ENCODE measurements at places on chromosomes 4 and X.

- no peak for DNase-seq
Measured at GRCh38 chrX:1455948-1456280, 3.2 kb upstream of the ASMTL start.

DNA sequence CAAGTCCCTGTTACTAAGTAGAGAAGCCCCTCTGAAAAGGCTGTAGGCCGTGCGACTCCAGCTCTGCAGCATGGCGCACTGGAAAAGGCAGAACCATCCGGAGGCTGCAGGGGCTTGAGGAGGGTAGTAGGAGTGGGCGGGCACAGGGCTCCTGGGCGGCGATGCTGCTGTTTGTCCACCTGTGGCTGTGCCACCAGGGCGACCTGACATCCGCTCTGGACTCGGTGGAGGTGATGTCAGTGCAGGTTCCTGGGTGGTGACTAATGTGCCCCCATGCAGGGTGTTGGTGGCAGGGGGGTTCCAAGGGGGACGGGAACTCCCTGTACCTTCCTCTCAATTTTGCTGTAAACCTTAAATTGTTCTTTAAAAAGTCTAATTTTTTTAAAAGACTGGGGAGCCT is 58.3 kb downstream of the PCGF3 start:
- DNase-seq = no peak

DNA sequence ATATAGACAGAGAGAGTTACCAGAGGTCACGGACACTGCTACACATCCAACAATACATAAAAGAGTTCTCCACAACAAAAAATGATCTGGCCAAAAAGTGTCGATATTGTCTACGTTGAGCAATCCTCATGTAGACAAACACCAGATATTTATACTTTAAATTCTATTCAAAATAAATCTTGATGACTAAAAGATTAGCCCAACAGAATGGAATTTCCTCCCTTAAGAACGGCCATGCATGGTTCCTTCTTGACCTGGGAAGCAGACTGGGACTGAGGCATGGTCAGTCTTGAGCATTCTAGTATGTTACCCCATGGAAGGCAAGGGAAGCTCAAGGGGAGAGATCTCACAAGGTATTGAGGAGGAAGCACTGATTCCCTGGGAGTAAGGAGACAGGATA is 43.5 kb downstream of the LHFPL1 start:
- no peak for DNase-seq

GRCh38 chr4:66923081-66923865 is 622.0 kb downstream of the CENPC start:
- DNase-seq = no peak

DNA sequence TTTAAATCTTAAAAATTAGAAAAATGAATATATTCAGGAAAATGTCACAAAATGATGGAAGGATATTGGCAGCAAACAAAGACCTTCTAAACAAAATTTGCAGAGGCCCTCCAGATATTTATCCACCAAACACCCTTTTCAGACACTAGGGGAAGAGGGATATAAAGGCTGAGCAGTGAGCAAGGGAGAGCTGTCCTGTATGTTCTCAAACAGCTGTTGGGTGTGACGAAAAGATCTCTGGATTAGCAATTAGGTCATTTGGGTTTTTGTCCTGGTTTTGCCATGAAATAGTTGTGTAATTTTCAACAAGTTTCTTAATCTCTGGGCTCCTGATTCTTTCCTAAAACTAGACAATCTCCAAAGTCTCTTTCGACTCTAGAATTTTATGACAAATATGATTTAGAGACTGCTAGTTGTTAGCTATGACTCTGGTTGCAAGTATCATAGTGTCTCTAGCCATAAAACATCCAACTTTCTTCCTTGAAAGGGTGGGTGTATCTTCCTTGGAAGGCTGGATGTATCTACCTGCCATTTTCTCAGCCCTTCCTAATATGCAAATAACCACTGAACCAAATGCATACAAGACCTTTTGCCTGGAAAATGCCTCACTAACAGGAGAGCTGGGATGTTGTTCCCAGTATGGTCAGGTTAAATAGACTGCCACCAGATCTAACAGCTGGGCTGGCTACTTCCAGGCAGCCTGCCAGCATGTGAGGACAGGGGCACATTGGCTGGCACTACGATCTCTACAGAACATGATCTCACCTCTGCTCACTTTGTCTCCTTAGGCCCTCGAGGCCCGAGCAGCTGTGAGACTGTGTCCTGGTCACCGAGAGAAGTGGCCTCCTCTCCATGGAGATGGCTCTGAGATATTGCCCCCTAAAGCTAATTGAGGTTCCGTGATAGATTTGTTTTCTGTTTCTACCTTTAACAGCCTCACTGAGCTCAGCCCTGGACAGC is 225.5 kb upstream of the JADE1 start:
- no peak for DNase-seq

DNA sequence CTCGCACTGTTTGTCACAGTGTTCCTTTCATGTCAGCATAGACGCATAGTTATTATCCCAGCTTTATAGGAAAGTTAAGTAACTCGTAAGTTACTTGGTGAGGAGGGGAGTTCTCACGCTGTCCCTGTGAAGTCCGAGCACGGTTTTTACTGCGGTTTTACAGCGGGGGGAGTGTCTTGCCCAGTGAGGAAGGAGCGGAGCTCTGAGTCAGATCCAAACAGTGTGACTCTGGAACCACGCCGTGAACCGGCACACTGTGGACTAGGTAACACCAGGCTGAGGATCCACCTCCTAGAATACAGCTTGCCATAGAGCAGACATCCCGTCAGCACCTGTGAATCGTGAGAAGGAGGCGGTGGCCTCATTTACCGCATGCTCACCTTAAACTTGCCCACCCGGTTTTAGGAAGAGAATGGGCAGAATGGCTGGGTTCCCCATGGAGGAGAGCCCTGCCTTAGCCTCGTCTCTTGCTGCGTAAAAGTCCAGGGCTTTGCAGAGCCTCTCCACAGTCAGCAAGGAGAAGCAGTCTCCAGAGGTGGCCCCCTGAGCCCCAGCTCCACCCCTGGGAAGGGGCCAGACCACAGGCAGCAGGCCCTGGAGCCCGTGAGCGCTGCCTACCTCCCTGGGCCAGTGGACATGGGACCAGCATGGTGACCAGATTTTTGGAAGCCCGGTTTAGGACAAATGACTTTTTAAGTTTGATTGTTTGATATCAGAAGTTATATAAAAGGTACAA is 40.2 kb upstream of the HGFAC start:
- no peak for DNase-seq

GRCh38 chr4:165404080-165404479 is 25.3 kb downstream of the CPE start:
- no peak for DNase-seq

DNA sequence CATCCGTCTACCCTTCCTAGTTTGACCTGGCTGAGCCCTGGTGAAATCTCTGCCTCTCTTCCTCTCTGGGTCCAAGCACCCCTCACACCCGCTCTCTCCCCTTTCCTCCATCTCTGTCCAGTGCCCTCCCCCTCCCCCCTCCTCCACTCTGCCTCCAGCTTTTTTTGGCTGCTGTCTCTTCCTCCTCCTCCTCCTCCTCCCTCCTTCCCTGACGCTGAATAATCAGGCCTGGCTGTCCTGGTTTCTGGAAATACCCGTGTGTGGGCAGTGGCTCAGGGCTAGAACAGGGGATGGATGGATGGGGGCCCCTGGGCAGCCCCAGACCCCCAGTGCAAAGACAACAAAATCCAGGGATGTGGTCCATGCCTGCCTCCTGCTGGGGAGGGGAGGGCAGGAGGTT is 4.7 kb upstream of the SYP start:
- DNase-seq = no peak

DNA sequence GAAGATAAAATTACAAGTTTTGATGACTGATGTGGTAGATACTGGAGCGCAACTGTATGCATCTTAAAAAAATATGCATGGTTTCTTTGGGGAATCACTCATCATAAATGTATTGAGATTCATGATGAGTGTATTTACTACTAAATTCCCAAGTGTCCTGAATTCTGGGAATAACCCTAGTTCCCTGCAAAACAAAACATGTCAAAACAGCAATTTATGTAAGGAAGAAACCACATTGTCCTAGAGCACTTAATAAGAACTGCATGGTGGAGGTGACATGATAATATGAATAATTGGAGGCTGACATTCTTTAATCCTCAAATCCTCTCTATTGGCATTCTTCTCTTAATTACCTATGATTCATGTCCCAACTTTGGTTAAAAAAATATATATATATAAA is 1804.7 kb downstream of the STIM2 start:
- no peak for DNase-seq

GRCh38 chrX:43969504-43970501 is 3.4 kb downstream of the NDP start:
- no peak for DNase-seq

- no peak for DNase-seq
Measured at GRCh38 chr4:48813964-48814363, 16.9 kb upstream of the OCIAD1 start.

DNA sequence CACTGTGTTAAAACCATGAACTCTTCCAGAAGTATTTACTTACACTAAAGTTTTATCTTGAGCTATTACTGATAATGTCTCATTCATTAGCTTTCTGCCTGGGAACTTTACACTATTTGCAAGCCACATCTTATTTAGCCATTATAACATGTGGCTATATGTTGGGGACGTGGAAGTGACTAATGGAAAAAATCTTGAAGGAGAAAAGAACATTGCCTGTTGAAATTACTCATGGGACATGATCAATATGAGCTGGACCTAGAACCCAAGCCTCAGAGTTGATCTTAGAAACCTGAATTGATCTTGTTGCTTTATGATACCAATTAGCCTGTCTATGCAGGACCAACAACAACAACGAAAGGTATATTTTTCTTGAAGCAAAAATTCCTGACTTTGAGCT is 22.5 kb upstream of the ARHGAP6 start:
- no peak for DNase-seq

GRCh38 chr4:102860611-102861324 is 8.0 kb upstream of the CISD2 start:
- no peak for DNase-seq

DNA sequence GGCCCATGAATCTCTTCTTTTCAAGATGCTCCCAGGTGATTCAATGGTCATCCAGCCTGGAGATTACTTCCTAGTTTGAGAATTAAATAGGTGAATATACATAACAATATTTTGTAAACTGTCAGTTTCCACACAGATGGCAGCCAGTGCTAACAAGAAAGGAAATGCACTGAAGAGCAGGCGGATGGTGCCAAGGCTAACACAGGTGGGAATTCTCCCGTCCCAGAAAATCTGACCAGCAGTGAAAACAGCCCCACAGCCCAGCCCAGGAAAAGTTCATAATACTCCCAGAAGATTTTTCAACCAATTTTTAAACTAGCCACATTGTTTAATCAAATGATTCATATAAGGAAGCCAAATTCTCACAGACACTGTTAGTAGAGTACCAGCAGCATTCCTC is 387.2 kb upstream of the GATB start:
- no peak for DNase-seq

- DNase-seq = peak; percentile 46
Measured at GRCh38 chrX:40266490-40267333, 169.0 kb upstream of the BCOR start.

DNA sequence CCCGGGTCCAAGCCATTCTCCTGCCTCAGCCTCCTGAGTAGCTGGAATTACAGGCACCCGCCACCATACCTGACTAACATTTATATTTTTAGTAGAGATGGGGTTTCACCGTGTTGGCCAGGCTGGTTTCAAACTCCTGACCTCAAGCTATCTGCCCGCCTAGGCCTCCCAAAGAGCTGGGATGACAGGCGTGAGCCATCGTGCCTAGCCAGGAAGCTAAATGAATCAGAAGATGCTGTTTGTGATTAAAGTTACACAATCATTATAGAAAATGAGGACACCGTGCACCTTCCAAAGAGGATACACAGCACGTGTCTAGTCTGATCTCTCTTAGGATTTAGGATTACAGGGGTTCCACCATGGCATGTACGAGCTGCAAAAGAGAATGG is 99.6 kb downstream of the DHRSX start:
- no peak for DNase-seq

DNA sequence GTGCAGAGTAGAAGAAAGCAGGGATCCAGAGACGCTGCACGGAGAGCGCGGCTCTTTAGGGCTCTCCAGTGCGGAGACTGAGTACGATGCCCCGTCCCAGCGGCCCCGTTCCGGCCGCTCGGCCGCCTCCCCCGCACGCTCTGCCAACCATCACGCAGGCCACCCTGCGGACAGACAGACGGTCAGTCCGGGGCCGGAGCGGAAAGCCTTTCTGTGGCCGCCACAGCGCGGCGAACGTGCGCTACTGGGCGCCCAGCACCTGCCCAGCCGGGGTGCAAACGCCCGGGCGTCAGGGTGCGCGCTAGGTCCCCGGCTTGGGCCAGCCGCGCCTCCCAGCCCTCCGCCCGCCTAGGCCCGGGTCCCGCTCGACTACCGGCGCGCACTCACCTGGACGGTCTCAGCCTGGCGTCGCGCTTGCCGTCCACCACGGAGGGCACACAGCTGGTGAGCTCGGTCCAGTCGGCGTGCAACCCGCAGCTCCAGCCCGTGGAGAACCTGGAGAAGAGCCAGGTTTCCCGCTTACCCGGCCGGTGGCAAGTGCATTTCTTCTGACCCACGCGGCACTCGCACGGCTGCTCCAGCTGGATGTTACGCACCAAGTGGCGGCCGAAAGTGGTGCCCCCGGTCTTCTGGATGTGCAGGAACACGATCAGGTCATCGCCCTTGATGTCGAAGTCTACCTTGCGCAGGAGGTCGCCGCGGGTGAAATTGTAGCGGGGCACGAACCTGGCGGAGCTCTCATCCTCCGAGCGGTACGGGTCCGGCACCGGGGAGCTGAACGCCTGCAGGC is 1.8 kb downstream of the HS6ST2 start:
- DNase-seq = no peak

DNA sequence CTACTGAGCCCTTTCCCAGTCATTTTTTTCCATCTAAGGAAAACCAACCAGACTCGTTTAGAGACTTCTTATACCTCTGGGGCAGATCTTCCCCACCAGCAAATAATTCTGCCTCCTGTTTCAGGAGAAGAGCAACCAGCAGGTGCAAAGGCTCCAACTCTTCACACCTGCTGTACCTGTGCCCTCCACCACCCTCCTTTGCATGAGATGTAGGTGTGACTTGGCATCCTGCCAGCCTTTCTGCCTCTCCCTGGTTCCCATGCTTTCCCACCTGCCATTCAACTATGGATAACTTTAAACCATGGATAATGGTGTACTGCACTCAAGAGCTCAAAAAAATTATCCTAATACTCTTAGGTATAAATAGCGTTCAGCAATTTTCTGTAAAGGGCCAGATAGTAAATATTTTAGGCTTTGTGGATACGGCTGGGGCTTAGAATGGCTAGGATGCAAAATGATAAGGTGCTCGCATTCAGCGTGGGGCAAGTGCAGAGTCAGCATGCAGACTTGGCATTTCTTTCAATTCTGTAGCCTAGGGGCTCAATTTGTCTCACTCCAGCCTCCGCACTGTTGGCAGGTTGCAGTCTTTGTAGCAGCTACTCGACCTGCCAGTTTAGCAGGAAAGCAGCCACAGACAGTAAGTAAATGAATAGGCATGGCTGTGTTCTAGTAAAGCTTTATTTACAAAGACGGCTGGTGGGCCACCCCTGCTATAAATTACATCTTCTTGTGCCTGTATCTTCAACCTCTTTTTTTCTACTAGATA is 79.8 kb downstream of the HCCS start:
- DNase-seq = no peak

GRCh38 chrX:77009691-77010090 is 437.5 kb upstream of the FGF16 start:
- DNase-seq = no peak

Measured in activated CD4-positive, alpha-beta T cell treated with anti-CD3 and anti-CD28 coated beads, Interleukin-2, Interleukin-4, amounts not matched to agents 100 ng/mL and 50 ng/mL, durations not matched to agents 16 hours and 8 hours (primary cell).